ENCODE measurements at places on chromosomes 7 and 10.

DNA sequence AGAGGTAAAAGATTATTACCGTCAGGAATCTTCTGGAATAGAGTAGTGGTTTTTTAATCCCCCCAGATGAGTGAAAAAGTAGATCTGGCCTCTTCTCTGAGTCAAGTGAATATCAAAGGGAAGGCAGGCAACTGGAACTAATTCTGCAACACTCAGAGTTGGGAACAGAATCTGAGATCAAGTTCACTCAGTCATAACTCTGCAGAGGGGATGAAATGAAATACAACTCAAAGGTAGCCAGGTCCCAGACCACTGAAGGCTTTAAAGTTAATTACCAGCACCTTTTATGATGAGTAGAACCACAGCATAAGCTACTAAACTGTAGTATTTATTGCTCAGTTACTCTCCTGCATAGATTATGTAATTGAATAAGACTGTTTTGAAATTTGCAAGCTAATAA is 455.6 kb upstream of the AKR1E2 start:
- DNase-seq: no peak

GRCh38 chr7:46569133-46569465 is 648.0 kb upstream of the IGFBP3 start:
- DNase-seq: peak; percentile 43

DNA sequence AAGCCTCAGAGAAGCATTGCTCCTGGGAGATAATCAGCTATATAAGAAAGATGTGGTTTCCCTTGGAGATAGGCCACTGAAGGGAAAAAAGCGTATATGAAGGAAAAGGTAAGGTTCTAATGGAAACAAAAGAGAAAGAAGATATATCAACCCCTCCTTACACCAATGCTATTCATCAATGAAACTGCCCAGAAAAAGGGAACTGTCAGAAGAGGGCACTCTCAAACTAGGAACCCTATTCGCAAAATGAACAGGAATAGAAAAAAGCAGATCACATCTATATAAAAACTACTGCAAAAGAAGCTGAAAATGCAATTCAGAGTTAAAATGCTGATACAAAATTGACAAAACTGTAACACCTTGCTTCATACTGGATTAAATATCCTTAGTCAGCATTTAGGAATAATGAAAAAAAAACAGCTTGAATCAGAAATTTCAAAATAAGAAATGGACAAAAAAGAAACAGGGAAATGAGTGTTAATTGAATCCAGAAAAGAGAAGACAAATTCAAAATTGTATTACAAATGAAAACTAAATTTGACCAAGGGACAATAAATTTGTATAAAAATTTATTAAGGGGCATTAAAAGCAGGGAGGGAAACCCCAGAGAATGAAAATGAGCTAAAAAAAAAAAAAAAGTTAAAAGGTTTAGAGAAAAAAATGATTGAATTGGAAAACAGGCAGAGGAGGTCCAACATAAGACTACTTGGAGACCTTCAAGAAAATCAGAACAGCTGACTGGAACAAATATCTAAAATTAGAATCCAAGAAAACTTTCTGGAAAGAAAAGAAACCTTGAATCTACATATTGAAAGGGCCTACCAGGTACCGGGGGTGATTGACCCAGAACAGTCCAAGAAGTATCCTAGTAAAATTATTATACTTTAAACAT is 17.9 kb downstream of the NHLRC2 start:
- no peak for DNase-seq

- DNase-seq: no peak
These were observed 58.9 kb downstream of the FAM53B start for GRCh38 chr10:124685261-124685660.

DNA sequence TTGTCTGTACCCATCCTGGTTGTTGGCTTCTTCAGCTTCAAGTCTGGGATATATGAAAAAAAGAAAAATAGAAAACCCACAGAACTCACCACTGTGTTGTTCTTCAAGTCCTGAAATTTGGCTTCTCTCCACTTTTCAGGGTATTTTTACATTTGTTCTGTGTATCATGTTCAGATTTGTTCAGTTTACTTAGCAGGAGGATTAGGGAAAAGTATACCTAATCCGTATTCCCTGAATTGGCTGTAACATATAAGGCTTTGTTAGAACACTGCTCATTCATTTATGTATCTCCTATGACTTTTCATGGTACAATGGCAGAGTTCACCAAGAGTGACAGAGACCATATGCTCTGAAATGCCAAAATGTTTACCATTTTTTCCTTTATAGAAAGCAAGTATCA is 146.9 kb downstream of the PTN start:
- no peak for DNase-seq

DNA sequence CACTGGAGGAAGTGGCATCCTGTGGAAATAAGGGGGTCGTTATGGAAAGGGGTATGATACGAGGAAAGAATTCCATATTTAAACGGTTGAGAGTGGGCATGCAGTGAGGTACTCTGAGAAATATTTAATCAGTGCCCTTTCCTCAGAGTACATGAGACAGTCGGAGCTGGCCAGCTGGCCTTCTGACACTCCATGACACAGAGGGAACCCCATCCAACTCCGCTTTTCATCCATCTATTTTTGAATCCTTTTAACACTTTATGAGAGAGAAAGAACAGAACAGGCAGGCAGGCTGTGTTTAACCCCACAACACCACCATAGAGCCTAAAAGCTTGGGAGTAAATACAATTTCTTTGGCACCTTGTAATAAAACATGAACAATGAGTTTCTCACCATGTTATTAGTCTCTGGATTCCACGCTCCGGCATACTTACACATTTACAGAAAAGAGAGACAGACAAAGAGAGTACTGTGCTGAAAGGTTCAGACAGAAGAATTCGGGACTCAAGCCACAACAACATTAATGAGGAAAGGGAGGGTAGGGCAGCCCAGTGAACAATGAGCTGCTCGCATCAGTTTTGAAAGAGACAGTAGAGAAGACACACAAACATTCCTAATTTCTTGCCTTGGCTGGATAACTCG is 124.2 kb upstream of the PDLIM1 start:
- no peak for DNase-seq

DNA sequence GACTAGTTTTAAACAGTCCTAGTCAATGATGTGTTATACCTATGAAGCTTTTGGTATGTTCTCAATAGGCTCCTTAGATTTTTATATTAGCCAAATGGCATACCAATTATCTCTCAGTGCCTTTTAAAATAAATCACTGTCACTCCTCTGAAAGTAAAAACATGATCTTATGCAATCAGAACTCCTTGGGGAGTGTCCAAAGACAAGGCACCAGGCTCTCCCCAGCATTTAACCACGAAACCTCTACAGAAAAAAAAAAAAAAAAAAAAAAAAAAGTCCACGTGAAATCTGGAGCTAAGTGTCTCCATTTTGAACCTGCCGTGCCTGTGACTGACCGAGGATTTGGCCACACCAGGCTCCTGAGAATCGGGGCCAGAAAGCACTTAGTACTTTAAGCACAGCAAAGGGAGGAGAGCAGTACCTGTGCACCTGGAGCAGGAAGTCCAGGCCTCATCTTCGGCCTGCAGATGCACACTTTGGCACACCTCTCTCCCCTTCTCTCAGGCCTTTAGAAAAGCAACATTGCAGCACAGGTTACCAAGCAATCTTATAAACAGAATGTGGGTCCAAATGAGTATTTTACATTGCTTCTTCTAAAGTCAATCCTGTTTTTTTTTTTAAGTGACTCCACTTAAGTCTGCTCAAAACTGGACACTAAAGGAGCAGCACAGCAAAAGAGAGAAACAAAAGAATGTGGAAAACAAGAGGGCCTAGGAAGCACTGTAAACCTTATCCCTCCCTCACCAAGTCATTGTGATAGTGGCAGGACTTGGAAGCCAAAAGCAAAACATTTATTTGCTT is 1.5 kb downstream of the FAM13C start:
- DNase-seq: no peak

GRCh38 chr7:130998993-130999602 is 265.1 kb upstream of the KLF14 start:
- DNase-seq: no peak

- no peak for DNase-seq
These were observed 985.2 kb upstream of the C7orf33 start for GRCh38 chr7:147605323-147605722.

GRCh38 chr7:149686011-149686410 is 87.4 kb downstream of the ZNF467 start:
- no peak for DNase-seq

GRCh38 chr7:98771519-98771918 is 98.3 kb downstream of the TMEM130 start:
- no peak for DNase-seq

GRCh38 chr10:113487154-113487553 is 65.7 kb upstream of the HABP2 start:
- DNase-seq: no peak

- peak; percentile 72 for DNase-seq
These were observed 108.0 kb downstream of the GRK5 start for GRCh38 chr10:119315128-119316001.

DNA sequence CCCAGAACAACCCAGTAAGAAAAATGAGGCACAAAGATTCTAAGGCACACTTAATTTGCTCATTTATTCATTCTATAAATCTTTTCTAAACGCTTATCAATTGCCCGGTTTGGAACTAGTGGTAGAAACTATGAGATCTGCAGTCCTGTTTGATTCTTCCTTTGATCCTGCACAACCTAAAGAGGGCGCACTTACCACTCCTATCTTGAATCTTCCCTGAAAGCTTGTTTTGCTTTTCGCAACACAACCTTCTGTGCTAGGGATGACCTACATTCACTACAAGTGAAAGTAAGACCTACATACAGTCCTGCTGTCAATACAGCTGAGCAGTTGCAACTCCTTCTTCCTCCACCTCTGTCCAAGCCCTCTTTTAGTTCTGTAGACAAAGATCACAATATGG is 12.6 kb upstream of the ARL4A start:
- peak; percentile 48 for DNase-seq

DNA sequence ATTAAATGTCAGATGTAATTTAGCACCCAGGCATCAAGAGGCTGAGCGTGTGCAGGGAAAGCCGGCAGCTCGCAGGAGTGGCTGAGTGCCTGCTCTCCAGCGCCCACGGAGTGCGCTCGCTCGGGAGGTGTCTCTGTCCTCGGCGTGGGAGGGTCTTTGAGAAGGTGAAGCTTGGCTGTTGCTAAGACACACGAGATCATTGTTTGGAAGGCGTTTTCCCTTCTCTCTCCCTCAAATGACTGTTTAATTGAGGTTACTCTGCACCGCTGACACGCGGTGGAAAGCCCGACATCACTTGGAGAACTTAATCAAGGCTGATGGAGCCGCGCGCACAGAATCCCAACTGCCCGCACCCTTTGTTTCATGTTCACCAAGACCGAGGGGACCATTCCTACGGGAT is 414.6 kb downstream of the DNAJB6 start:
- no peak for DNase-seq

DNA sequence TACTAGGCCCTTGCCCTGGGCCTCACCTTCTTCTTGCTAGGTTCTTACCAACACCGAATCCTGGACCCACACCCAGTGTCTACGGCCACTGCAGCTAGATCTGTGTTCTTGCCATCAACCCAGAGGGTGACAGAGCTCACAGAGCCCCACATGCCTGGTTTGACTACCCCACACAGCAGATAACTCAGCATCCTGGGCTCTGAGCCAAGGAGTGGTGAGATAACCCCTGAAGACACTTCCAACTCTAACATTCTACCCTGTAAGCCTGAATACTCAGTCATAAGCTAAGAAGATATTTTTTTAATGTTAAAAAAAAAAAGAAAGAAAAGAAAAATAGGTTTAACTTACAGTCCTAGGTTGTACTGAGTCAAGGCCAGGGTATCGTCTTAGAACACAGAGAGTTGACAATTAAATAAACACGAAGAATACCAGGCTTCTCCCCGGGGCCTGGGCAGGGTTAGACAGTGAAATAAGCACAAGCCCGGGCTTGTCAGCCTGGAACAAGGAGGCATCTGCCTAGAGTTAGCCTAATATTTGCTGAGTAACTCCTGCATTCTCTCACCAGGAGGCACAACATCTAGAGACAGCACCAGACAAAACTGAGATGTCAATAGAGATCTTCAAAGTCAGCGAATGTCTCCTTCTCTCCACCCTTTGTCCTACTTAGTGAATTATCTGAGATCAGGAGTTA is 556.5 kb upstream of the LRRN3 start:
- DNase-seq: no peak

- DNase-seq: peak; percentile 99
These were observed 5.1 kb upstream of the MYL7 start for GRCh38 chr7:44145969-44146911.

GRCh38 chr10:49351669-49352068 is 44.2 kb downstream of the DRGX start:
- no peak for DNase-seq

All from iPS-NIHi11 (cell line).